Stimulated activated CD4-positive, alpha-beta T cell treated with anti-CD3 and anti-CD28 coated beads, TNF-alpha, amount 100 ng/mL, for 1 hour (primary cell): ENCODE measurements at places on chromosomes 11 and 22.

GRCh38 chr22:20904008-20904979, 12.9 kb upstream of the CRKL start:
- no peak for DNase-seq

DNA sequence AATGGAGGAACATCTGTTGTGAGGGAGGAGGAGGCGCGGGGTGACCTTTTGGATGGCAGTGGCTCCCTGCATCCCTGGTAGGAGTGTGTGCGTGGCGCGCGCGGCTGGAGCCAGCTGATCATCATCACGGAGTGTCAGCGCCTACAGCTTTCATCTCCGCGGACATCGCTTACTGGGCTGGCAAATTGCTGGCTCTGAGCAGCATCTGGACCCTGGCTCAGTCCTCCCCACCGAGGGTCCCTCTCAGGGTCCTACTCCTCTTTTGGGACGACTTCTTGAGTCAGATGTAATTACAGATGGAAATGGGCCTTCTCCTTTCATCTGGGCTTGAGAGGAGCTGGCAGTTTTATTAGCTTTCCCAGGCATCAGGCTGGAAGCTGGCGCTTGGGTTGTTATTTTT, 85.3 kb downstream of the CACNA1I start:
- no peak for DNase-seq

DNA sequence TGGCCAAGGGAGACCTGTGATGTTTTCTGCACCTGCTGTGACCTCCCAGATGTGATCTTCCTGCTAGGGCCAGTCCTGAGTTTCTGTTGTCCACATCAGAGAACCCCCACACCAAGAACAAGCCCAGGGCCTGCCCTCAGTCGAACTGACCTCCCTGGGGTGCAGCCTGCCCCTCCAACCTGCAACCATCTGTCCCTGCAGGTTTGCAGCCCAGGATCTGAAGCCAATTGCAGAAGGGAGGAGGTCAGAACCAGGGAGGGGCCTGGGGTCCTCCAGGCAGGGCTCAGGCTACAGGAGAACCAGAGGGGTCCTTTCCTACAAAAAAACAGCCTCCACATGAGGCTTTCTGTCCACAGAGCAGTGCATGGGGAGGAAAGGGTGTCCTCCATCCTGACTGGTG, 807 bp downstream of the TRIM3 start:
- DNase-seq: no peak

DNA sequence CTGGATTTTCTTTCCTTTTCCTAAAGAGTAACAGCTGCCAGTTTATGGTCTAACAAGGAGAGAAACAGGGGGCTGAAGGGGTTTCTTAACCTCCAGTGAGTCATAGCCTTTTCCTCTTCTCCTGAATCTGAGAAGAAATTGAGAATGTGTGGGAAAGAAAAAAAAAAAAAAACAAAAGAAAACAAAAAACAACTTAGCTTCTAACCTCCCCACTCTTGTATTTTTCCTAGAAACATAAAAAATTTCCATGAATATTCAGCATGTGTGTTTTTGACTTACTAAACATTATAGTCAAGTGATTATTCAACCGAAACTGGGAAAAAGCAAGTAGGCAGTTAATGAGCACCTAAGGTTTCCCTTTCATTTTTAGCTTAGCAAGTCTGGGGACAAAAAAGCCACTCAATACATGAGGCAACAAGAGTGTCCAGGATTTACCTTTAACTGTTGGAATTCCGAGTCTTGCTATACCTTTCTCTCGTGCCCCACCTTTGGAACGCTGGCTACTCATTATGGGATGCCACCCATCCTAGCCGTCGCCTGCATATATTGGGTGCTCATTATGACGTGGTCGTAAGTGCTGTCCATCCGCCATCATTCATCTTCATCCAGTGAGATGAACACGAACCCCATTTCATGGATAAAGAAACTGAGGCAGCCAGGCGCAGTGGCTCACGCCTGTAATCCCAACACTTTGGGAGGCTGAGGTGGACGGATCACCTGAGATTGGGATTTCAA, 2.4 kb downstream of the ASPHD2 start:
- no peak for DNase-seq

DNA sequence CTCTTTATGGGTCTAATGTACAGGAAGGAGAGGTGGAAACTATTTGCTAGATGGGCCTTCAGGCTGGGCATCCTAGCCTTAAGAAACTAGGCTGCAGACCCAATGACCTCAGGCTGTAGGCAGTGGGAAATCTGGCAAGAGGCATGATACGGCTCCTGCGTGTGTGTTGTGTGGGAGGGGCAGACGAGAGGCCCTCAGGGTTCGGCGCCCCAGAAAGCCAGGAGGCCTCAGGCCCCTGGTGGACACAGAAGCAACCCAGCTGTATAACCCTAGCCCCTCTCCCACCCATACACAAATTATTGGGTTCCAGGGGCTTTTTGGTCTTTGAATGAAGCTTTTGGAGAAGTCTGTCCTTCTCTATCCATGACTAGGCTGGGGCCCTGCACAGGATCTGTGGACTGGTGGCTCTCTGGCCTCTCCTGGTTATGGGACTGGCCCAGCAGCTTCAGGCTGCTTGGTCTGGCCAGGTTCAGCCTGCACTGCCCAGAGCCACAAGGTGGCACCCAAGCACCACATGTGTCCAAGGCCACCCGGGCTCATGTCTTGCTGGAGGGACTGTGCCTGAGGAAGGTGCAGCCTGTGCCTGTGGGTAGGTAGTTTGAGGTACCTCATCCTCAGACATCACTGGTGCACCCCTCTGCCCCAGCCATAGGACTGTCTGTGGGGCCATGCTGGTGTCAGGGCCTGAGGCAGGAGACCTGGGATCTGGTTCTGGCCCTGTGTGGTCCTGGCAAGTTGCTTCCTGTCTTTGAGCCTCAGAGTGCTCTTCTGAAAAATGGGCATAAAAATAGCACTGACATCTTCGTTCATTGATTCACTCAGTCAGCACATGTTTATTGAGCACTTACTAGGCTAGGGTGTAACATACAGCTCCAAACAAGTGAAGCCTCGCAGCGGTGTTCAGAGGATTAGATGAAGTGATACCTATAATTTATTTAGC, 87.5 kb downstream of the RRM1 start:
- no peak for DNase-seq

- DNase-seq: no peak
These were observed 79.7 kb upstream of the HORMAD2 start for GRCh38 chr22:30000566-30000965.

DNA sequence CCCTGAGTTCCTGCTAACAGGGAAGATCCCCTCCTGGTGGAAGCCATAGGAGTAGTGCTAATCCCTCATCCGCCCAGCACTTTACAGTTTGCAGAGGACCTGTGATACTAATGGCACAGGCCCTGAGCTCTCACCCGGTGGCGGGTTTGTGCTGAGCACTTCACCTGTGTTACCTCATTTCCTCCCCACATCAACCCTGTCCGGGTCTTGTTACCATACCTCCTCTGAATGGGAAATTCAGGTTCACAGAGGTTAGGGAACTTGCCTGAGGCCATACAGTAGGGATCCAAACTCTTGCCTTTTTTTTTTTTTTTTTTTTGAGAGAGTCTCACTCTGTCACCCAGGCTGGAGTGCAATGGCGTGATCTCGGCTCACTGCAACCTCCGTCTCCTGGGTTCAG, 25.2 kb downstream of the CAPN1 start:
- no peak for DNase-seq

- no peak for DNase-seq
These were observed 90.6 kb downstream of the SYN3 start for GRCh38 chr22:32967386-32968101.

GRCh38 chr11:66082946-66083698, 13.1 kb downstream of the PACS1 start:
- DNase-seq: no peak

DNA sequence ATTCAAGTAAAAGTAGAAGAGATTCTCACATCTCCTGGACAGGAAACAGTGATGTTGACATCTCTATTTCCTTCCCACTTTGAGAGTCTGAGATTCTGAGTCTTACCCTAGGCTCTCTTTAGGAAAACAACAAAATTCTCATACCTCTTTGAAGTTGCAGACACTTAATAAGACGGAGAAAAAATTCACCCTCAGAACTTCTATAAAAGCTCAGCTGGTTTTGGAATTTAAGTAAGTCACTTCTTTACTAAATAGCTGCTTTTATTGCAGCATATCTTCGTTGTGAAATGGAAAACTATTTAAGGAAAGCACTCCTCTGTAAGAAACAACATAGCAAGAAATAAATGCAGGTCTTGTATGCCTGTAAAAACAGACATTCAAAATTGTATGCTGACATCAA, 79.1 kb downstream of the MSANTD4 start:
- DNase-seq: no peak

- no peak for DNase-seq
These were observed 11.3 kb downstream of the SHANK2 start for GRCh38 chr11:71240865-71241691.

- no peak for DNase-seq
These were observed 18.9 kb downstream of the TOM1 start for GRCh38 chr22:35318346-35319215.

DNA sequence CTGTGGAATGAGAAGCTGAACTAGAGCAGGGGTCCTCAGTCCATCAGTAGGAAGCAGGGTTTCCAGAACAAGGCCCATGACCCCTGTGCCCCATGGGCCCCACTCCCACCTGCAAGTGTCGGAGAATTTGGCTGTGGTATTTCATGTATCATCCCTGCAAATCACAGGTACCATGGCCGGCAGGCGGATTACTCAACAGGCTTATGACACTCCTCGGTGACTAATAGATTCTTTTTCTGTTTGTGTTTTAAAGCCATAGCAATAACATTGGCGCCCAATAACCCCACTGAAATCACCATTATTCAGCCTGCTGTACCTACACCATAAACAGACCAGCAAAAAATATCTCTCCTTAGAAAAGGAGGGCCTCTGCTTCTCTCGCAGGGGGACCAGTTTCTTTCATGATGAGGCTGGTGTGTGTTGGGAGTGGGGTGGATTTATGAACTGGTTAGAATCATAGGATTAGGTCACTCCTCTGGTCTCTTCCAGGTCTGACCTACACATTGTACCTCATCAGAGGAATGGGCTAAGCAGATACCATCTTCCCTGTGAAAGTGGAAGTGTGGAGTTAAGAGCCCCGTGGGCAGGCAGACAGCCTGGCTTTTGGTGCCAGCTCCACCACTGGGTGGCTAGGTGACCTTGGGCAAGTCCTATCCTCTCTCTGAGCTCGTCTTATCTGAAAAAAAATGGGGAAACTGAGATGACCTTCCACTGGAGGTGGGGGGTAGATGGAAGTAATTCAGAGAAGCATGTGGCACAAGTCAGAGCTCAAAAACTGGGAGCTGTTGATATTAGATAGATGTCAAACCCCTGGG, 60.2 kb upstream of the WNT11 start:
- DNase-seq: no peak

- DNase-seq: no peak
These were observed 581 bp upstream of the FBXO3 start for GRCh38 chr11:33774736-33775466.

DNA sequence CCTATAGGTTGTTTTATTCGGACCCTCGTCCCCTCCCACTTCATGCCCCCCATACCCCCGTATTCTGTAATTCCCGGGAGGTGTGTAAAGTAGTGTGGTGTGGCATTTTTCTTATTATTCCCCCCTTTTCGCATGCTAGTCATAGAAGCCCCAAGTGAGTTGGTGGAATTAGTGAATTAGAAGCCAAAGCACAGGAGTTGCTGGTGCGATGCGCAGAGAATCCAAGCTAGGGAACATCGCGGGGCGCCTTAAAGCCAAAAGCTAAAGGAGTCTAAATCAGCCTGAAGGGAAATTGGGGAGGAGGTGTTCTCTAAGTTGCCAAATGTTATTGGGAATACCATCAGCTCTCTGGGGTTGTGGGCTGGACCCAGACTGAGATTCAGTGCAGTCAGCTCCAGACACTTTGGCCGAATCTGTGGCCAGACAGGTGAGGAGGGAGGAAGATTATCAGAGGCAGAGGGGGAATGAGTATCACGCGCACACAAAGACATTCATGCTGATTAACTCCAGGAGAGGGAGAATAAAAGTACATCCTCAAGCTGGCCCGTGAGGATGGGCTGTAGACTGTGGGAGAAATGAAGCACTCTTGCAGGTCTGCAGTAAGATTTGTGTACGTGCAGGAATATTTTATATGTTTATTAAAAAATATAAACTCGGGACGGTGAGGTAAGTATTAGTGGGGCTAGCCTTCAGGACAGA, 102.8 kb upstream of the HSD17B12 start:
- DNase-seq: no peak

DNA sequence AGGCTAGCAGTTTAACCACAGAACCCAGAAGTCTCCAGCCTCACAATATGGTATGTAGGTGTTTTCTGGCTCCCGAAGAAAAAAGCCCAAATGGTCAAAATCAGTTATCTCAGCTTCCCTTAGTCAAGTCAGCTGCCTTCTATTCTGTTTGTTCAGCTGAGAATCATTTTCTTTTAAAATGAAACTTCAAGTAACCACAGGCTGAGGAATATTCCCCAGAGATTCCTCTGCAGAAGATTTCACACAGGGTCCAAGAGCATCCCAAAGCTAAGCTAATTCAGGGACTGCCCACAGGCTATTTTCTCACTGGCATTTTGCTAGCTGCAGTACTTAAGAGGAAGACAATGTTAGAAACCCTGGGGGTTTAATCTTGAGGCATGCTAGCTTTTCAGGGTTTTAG, 977.0 kb upstream of the CHORDC1 start:
- DNase-seq: no peak

DNA sequence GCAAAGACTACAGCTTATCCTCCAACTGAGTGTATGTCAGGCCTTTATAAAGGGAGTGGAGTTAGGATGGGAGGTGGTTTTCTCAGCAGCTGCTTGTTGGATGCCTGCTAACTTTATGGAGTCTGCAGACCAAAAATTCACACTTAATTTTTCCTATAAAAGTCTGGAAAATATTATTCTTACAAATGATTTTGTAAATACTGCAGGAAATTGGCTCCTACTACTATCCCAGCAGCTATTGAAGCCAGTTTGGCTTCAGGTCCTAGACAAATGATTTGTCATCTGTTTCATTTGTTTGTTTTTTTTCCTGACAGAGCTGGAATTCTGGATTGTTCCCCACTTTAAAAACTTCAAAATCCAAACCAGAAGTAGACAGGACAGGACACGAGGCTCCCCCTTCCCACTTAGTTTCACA, 292.5 kb downstream of the TMEM135 start:
- no peak for DNase-seq

DNA sequence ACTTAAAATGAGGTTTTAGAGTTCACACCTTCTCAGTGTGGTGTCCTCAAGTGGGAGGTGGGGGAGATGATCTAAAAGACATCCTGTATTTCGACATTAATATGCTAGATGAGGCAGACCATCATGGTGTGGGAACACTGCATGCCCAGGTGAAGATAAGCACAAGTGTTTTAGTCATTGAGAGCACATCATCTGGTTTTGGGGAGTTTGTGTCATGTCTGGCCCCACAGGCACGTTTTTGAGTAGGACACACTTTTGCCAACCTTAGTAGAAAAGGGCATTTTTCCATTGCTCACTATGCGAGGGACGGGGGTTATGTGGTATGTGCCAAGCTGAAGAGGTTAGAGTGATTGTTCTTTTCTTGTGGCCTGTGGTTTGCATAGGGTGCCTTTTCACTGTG, 189.3 kb downstream of the DBX1 start:
- DNase-seq: no peak

GRCh38 chr11:77205467-77206263, 77.6 kb downstream of the MYO7A start:
- DNase-seq: no peak
